Bronchial epithelial cell (primary cell): ENCODE measurements at places on chromosomes 2 and 18. TPM values are rescaled to one million over a fixed set of nuclear protein-coding genes. Genes with fewer than 3 reads are reported as not detected.

KANSL1L gene
- 8.7 and 10.2 TPM in 2 replicates for total RNA-seq

TXNL4A gene
- 44.0 and 53.5 TPM in 2 replicates for total RNA-seq

ATAD2B gene
- 8.7 and 11.8 TPM in 2 replicates for total RNA-seq

EGR4 gene
- total RNA-seq = not detected in 2 replicates

FASTKD2 gene
- total RNA-seq = 41.3 and 46.7 TPM in 2 replicates

STEAP3 gene
- 8.1 and 11.8 TPM in 2 replicates for total RNA-seq

REG3A gene
- total RNA-seq = not detected in 2 replicates

RAPGEF4 gene
- 0.26 and 0.90 TPM in 2 replicates for total RNA-seq

GORASP2 gene
- 30.1 and 34.2 TPM in 2 replicates for total RNA-seq

PNPT1 gene
- total RNA-seq = 30.1 and 30.8 TPM in 2 replicates

DUSP19 gene
- under 0.01 and 0.38 TPM in 2 replicates for total RNA-seq
